ENCODE measurements at places on chromosomes 13 and 19. TPM values are rescaled to one million over a fixed set of nuclear protein-coding genes. Genes with fewer than 3 reads are reported as not detected.

POSTN gene
- 442 TPM for polyA plus RNA-seq

DNA sequence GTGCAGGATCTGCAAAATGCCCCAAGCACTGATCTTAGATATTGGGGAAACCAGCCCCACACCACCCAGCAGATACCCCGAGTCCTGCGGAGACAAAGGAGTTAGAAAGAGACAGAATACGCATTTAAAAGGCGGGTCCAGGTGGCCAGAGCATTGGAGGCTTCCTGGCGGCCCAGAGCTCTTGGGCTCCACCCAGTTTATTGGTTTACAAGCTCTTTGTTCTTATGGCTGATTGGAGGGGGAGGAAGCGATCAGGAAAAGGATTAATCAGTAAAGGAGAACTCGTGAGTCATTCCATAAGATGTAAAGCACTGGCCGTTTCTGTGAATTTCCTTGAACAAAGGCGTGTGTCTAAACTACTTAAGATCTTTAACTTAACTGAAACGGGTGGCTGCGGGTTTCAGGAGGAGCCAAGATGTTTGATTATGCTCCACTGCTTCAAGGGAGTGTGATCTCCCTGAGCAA lies 926 bp downstream of the ZNF587 start:
- DNase-seq = no peak

GRCh38 chr19:13986348-13986904 lies 19.7 kb downstream of the RFX1 start:
- no peak for DNase-seq

KIR3DL2 gene
- polyA plus RNA-seq = not detected

DNA sequence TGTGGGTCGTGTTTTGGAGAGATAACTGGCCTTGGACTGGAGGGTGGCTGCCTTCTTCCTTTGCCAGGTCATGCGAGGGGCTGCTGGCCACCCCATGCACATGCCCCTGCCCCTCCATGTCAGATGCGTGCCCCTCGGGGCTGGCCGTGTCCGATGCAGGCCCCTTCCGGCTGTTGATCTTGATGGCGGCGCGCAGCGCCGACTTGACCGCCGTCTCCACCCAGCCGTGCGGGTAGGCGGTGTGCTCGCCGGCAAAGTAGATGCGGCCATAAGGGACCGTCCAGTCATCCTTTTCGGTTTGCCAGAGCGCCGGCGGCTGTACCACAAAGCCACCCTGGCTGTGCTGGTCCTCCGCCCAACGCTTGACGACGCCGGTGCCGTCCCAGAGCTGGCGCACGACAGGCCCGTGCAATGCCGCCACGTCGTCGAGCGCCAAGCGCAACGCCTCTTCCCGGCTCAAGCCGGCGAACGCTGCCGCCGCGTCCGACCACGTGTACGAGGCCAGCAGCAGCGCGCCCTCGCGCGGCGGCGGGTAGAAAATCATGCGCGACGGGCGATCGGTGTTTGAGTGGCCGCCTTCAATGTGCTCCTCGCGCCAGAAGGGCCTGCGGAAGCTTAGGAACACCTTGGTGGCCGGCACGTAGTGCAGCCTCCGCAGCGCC lies 6.9 kb downstream of the IL4I1 start:
- no peak for DNase-seq

DNA sequence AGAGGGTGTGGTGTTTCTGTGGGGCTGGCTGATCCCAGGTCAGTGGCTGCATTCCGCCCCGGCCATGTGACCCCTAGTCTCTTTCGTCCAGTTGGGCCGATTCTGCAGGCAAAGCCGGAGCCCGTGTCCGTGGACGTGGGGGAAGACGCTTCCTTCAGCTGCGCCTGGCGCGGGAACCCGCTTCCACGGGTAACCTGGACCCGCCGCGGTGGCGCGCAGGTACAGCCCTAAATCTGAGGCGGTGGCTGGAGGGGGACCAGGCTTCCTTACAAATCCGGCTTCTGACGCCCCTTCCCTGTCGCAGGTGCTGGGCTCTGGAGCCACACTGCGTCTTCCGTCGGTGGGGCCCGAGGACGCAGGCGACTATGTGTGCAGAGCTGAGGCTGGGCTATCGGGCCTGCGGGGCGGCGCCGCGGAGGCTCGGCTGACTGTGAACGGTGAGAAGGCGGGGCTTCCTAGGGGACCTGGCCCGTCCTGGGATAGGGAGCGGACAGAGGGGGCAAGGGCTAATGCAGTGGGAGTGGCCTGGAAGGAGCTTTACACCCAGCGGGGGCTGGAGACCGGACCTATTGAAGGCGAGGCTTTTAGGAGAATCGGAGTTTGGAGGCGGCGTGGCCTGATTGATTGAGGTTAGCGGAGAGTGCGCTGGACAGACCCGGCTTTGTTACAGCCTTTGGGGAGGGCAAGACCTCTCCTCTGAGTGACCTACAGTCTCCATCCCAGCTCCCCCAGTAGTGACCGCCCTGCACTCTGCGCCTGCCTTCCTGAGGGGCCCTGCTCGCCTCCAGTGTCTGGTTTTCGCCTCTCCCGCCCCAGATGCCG lies 4.3 kb downstream of the KIRREL2 start:
- no peak for DNase-seq

DNA sequence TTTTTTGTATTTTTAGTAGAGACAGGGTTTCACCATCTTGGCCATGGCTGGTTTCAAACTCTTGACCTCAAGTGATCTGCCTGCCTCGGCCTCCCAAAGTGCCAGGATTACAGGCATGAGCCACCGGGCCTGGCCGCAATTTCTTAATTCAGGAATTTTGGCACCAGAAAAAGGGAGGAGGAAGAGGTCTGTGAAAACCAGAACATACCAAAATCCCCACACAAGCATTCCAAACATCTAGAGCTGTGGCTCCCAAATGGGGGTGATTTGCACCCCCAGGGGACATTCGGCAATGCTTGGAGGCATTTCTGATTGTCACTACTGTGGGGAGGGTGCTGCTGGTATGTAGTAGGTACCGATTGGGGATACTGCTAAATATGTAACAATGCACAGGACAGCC lies 40.2 kb upstream of the ABCC4 start:
- no peak for DNase-seq

GSX1 gene
- not detected for polyA plus RNA-seq

- DNase-seq = no peak
These were observed 471.0 kb downstream of the OLFM4 start for GRCh38 chr13:53499576-53500133.

PEAK3 gene
- 0.06 TPM for polyA plus RNA-seq

- DNase-seq = no peak
These were observed 172.3 kb upstream of the KLF12 start for GRCh38 chr13:74306496-74306895.

DNA sequence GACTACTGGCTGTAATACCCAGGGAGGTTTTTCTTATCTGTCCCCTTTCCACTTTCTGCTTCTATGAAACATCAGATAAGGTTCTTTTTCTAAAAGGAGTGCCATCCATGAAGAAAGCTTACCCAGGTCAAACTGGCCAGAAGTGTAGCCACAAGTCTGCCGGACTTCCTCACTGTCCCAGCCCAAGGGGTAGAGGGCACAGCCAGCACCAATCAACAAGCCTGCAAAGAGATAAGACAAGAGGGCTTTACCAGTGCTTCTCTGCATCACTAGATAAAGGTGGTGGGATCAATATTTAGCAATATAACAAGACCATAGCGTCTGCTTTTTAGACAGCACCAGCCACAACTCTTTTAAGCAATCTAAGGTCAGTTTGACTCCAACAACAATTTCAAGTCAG lies 224.7 kb downstream of the LHFPL6 start:
- DNase-seq = no peak
